ENCODE measurements at places on chromosomes 12 and 14. TPM values are rescaled to one million over a fixed set of nuclear protein-coding genes. Genes with fewer than 3 reads are reported as not detected.

DNA sequence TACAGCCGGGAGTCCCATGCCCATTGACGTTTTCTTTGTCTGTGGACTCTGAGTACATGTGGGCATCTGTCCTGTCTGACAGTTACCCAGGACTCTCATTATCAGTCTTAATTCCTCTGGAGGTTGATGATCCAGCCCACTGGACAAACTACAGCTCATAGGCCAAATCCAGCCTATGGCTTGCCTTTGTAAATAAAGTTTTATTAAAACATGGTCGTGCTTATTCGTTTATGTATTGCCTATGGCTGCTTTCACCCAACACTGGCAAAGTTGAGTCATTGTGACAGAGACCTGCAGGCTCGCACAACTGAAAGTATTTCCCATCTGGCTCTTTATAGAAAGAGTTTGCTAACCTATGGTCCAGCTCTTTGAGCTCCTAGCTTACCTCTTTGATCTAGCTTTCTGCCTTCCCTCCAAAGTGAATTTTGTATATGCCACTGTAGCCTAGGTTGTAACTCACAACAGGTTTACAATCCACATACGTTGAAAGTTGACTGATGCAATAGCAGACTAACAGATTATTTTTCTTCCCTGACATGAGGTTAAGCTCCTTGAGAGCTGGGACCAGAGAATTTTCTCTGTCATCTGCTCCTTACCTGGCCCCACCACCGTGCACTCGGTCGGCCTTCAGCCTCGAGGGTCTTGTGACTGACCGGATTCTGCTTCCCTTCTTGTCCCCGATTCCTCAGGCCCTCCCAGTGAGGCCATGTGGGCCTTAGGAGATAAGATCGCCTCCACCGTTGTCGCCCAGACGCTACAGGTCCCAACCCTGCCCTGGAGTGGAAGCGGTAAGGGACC lies 57.3 kb downstream of the ACACB start:
- DNase-seq: no peak

DNA sequence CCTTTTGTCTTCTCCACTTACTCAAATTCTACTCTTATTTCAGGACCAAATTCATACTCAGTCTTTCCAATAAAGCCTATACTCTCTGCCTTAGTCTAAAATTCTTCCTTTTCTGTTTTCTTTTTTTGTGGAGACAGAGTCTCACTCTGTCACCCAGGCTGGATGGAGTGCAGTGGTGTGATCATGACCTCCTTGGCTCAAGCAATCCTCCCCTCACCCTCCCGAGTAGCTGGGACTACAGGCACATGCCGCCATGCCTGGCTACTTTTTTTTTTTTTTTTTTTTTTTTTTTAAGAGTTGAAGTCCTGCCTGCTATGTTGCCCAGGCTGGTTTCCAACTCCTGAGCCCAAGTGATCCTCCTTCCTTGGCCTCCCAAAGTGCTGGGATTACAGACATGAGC lies 11.9 kb downstream of the SRP54 start:
- no peak for DNase-seq

DNA sequence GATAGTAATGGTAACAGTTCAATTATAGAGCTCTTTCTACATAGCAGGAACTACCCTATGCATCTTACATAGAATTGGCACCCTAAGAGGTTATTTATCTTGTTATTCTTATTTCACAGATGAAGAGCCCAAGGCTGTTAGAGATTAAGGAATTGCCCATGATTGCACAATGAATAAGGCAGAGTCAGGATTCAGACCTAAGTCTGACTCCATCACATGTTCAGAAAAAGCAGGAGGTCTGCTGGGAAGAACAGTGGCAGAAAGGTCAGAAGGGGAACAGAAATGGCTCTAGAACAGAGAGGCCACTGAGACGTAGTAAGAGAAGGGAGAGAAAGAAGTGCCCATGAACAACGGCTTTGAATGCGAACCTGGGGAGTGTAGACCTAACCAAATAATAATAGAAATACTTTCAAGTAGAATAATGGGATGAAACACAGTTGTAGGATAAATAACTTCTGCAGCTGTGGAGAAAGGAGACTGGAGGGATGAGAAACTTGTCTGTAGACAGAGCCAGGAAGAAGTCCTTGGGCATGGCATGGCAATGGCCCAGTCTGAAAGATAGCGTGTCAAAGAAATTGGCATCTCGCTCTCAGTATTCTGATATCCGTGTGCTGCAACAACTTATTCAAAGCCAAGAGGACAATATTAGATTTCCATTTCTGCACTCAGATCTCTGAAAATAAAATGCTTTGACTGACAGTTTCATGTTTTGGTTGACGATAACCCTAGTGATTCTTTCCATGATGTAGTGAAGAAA lies 17.6 kb downstream of the MYBPC1 start:
- DNase-seq: no peak

DNA sequence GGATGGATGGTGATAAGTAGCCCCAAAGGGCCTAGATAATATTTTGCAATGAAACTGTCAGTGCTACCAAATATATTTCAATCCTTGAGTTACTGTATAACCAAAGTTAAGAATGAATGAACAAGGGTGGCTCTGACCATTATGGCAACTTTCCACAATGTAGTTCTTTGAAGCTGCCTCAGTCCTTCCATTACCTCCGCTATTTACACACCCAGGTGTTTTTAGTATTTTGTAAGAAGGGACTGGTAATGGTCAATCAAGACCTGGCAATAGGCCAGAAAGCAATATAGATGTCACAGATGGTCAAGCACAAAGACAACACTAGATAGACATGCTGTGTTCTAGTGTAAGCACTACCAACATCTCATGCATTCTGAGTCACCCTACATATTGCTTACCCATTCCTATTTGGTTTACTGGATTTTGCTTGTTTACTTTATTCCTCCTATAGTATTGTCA lies 16.3 kb downstream of the DUSP16 start:
- no peak for DNase-seq

GRCh38 chr12:50195832-50196231 lies 28.7 kb upstream of the CERS5 start:
- no peak for DNase-seq

SYCP3 gene
- total RNA-seq: not detected

NID2 gene
- total RNA-seq: 3.0 TPM

- no peak for DNase-seq
Measured at GRCh38 chr12:9951026-9951675, 19.0 kb upstream of the CLEC2A start.

SAV1 gene
- total RNA-seq: 27.8 TPM

BATF gene
- total RNA-seq: 2.1 TPM

- DNase-seq: no peak
Measured at GRCh38 chr12:182381-182892, 31.5 kb downstream of the SLC6A12 start.

DNA sequence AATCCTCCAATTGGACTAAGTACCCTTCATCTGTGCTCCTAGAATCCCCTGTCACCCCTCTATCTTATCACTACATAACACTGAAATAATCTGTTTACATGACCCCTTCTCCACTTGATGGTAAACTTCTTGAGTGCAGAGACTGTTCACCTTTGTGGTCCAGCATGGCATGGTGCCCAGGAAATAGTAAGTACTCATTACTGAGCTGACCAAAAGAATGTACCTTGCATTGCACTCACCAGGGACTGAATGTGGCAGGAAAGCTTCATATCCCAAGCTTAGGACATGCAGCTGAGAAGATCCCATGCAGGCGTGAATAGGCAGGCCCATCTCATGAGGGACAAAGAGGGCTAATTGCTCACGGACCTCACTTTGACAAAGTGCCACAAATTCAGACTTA lies 1.4 kb upstream of the GARIN2 start:
- no peak for DNase-seq

SNX6 gene
- 74.6 TPM for total RNA-seq

All from lower leg skin (tissue), 4 donors.